Jurkat, Clone E6-1 (cell line): ENCODE measurements at places on chromosomes 1 and 21.

- DNase-seq: no peak
Measured at GRCh38 chr21:33662046-33662445, 19.7 kb downstream of the ITSN1 start.

- no peak for DNase-seq
Measured at GRCh38 chr1:2108213-2108876, 58.1 kb downstream of the PRKCZ start.

GRCh38 chr1:178031856-178032320 lies 62.0 kb upstream of the RASAL2 start:
- peak; percentile 37 for DNase-seq

- DNase-seq: peak; percentile 67
Measured at GRCh38 chr1:173477286-173478093, at the start of gene PRDX6. PRDX6 (plus strand) TSS chr1:173477335; CDS start chr1:173477398, 63 bp downstream.

- no peak for DNase-seq
Measured at GRCh38 chr1:205306929-205307566, 14.5 kb downstream of the NUAK2 start.

DNA sequence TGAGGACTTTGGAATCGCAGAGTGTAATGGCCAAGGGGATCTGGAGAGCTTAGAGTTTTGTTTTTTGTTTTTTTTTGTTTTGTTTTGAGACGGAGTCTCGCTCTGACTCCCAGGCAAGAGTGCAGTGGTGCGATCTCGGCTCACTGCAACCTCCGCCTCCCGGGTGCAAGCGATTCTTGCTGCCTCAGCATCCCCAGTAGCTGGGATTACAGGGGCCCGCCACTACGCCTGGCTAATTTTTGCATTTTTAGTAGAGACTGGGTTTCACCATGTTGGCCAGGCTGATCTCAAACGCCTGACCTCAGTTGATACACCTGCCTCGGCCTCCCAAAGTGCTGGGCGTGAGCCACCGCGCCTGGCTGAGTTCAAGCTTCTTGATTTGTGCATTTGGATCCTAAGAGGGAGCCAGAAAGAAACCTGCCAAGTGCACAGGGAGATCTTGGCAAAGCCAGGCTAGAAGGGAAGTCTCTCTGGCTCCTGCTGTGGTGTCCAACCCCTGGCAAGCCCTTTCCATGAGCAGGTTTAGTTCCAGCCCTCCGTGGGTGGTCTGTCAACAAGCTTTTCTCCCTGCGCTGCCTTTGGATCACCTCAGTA lies 852 bp downstream of the FAAH start:
- DNase-seq: no peak

- DNase-seq: no peak
Measured at GRCh38 chr1:201551877-201552731, 13.2 kb downstream of the NAV1 start.

GRCh38 chr1:167973832-167974231 lies 37.0 kb upstream of the MPC2 start:
- DNase-seq: no peak

GRCh38 chr1:8962812-8963530 lies 17.3 kb downstream of the CA6 start:
- peak; percentile 48 for DNase-seq

- no peak for DNase-seq
Measured at GRCh38 chr1:2045468-2046173, 4.6 kb upstream of the PRKCZ start.

DNA sequence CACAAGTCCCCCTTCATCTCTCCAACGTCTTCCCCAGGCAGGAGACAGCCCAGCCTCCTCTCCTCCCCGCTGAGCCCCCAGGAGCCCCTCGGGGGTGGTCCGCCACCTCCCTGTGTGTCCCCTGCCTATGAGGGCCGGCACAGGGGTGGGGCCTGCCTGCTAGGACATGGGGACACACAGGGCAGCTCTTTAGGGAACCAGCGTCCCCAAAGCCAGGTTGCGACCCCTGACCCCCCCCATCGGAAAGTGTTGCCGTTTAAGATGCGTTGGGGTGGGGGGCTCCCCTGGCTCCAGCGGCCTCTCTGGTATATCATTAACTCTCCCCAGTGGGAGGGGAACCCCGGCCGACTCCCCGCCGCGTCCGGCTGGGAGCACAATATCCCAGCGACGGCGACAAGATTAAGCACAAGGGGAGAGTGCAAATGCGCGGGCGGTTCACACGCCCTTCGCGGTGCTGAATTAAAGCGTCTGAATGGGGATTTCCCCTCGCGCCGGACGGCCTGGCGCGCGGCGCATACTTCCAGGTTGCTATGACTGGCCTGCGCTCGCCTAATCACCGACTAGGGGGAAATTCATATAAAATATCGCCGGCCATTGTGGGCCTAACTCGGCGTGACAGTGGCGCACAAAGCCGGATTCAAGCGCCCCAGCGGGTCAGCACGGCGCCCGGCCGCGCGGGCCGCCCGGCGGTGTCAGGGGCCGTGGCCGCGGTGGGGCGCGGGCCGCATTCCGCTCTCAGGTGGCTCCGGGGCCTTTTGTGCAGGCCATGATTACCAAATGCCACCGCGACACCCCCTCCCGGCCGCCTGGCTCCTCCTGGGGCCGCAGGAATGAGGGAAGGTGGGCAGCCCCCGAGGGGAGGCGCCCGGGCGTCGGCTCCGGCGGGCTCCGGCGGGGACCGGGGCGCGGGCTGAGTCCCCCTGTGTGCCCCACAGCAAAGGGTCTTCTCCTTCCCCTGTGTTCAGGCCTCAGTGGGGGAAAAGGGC lies 30.9 kb downstream of the WNT3A start:
- DNase-seq: no peak

DNA sequence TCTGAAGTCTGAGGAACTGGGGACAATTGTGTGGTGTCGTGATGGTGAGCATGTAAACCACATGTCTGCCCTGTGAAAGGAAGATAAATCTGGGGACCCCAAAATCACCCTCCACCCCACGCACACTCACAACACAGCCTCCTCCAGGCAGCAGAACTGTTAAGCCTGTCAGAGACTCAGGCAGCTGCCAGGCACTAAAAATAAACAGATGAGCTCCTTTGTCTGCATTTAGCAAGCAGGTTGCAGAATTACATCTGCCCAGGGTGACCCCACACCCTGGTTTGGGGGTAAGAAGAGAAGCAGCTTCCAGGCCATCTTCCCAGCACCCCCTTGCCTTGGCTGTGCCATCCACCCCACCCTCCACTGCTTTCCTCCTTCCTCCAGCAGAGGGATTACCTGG lies 119.1 kb upstream of the RUNX3 start:
- DNase-seq: no peak

DNA sequence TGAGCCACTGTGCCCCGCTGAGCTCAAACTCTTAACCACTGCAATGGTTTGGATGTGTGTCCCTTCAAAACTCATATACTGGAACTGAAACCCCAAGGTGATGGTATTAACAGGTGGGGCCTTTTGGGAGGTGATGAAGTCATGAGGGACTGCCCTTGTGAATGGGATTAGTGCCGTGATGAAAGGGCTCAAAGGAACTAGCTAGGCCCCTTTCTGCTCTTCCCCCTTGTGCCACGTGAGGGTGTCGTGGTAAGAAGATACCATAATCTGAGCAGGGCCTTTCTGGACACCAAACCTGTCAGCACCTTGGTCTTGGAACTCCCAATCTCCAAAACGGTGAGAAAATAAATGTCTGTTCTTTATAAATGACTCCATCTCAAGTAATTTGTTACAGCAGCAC lies 45.5 kb upstream of the SPOCD1 start:
- DNase-seq: no peak

DNA sequence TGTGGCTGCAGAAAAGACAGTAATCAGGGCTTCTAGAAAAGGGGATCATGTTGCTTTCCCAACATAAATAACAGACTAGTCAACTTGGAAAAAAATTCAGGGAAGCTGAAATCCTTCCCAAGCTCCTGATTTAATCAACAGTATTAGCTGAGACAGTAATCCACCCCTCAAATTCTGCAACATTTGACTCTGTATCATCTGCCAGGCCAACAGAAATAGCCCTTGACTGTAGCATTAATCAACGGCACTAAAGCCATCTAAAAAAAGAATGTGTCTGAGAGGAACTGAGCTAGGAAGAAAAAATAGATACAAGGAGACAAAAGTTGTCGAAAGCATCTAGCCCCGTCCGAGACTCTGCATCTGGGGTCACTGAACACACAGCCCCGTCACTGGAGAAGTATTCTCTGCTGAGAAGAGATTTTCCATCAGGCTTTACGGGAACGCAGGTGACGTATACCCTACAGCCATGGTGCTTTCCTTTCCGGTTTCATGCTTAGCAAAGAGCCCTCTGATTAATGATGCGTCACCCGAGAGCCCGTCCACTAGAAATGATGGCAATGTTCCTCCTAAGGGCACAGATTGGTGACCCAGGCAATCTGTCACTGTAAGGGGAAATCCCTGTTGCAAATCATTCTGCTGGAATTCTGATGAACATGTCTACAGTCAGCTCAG lies 42.1 kb upstream of the TP53BP2 start:
- no peak for DNase-seq

- peak; percentile 35 for DNase-seq
Measured at GRCh38 chr1:236416165-236416564, 22.1 kb downstream of the EDARADD start.

DNA sequence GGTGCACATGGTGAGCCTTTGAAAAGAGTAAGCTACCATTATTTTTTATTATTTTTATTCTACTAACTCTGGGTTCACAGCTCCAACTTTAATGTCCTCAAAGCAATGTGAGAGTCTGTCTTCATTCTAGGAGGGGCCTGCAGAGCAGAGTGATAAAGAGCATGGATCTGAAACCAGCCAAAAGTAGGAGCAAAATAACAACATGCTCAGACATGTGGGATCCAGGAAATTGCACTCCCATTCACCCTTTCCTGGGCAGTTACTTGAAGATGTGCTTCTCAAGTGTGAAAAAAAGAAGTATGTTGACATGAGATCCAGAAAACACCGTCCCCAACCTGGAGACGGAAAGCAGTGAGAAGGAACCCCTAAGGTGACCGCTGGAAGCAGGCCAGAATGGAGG lies 8.7 kb upstream of the LIN28A start:
- DNase-seq: no peak

DNA sequence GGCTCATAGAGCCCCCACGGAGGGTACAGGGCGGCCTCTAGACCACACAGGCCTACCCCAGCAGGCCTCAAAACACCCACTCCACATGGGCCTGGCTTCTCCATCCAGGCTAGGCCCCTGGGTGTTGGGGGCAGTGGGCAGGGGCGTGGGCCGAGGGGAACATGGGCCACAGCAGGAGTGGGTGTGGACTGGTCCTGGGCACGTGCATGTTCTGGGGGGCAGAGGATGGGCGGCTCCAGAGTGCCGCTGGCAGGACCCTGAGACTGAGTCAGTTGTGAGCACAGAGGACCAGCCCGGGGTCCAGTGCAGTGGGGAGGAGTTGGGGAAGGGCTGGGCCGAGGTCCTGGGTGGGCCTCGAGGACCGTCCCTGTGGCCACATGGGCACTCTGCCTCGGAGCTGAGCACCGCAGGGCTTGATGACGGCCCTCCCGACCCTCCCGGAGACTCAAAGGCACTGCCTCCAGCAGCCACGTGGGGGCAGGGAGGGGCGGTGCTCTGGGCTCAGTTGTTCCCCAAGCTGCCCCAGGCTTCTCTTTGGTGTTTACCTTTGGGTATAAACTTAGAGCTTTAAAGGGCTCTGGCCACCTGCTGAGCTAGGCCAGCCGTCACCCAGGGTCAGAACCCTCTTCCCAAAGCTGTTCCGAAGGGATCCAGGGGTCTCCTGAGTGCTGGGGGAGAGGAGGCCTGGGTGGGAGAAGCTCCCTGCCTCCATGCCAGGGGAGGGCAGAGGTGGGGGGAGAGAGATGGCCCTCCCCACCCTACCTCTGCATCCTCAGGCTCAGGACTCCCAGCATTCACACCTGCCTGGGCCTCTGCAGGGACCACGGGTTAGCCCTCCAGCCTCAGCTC lies 79.9 kb downstream of the MORN1 start:
- DNase-seq: no peak

DNA sequence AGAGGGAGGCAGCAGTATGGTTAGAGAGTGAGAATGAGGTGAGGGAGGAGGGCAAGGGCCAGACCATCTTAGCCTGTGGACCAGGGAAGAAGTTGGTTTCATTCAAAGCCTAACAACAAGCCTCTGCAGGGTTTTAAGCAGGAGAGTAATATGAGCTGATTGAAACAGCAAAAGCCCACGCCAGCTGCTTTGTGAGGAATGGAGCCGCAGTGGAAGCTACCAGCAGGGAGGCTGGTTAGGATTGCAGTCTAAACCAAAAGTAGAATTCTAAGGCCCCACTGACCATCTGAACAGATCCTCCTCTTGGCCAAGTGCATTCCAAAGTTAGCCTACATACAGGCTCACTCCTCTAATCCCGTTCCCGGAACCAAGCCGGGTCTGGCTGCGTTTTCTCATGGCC lies 44.8 kb downstream of the OLFML3 start:
- no peak for DNase-seq

DNA sequence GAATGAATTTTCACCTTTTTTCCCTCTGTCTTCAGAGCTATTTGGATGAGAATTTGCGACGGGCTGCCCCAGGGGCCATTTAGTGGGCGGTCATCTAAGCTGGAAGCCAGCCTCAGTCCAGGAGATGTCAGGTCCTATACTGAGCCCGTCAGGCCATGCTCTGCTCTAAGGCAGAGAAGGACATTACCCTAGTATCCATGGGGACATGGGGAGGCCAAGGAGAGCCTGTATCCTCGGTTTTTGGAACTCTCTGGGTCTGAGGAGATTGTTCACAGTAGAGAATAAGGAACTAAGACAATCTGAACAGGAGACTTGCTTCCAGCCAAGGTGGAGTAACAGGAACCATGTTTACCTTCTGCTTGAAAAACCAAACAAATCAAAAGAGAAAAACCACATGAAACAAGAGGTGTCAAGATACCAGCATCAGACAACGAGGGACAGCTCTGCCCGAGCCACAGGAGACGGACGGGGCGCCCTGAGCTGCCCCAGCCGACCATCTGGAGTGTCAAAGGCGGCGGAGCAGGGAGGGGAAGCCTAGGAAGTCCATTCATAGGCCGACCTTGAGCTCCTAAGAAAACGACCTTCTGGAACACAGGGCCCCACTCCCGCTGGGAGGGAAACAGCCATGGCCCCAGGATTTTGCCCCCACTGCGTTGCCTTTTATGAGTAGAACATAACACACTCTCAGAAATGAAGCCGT lies 20.0 kb upstream of the ADARB1 start:
- no peak for DNase-seq

DNA sequence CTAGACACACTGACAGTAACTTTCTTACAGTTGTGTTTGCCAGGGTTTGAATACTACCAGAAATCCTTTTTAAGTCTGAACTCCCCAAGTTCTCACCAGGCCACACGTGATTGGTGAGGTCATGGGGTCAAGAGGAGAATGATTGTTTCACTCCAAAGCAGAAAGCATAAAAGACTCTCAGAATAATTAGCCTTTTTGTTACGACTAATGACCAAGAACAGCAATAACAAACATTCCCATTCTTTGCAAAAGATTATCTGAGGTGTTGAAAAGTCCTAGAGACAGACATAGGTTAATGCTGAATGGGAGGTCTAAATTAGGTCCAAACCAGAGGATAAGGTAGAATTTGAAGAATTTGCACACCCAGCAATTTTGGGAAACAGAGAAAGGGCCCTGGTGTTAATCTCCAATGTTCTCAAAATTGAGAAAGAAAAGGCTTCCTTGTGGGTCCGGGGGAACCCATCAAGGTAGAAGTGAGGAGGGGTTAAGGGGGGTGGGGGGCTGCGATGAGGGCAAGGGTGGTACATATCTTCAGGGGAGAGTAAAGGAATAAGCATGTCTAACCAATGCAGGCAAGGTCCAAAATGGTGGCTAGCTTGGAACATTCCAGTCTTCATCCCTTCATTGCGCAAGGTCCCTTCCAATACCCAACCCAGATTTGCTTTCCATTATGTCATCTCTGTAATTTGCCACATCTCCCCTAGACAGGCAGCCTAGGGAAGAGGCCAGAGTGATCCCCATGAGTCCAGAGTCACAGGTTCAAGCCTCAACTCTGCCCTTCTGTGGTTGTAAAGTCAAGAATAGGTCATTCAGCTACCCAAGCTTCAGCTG lies 74.6 kb upstream of the NFIA start:
- DNase-seq: no peak
